ENCODE measurements at places on chromosomes 13 and 19. TPM values are rescaled to one million over a fixed set of nuclear protein-coding genes. Genes with fewer than 3 reads are reported as not detected.

Gene LIN7B
- 4.3 TPM for total RNA-seq

Gene FGF22
- total RNA-seq: not detected

Gene LDLR
- 73.0 TPM for total RNA-seq

Gene PEAK3
- not detected for total RNA-seq
